ENCODE measurements at places on chromosomes 3 and 15.

DNA sequence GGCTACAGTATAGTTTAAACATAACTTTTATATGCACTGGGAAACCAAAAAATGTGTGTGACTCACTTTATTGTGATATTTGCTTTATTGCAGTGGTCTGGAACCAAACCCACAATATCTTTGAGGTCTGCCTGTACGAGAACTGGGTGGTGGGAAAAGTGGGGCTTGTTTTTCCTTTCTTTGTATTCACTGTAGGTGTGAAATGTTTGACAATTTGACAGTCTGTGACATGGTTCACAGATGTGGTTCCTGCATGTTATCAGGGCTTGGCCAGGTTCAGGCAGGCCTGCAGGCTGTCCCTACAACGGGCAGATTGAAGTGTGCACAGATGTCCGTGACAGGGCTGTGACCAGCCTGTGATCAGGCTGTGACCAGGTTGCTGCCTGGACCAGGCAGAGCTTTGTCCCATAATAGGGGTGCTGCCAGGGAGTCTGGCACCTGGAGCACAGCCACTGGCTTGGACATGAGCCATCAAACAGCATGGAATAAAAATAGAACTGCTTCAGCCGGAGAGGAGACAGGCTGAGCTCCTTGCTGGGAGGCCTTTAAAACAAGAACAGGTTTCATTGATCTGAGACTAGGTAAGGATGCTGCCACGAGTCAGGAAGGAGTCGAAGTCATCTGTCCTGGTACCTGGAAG, 61.0 kb downstream of the KLF13 start:
- H3K36me3 ChIP-seq = no peaks in the 10 kb centered on the region
- DNase-seq = peak; percentile 3
- H3K27ac ChIP-seq = peak overlapping the region; percentile 40
- H3K27me3 ChIP-seq = no peaks in the 10 kb centered on the region
- peaks cover 28% of the 10 kb centered on the region for H3K4me1 ChIP-seq

- no peaks in the 10 kb centered on the region for H3K27me3 ChIP-seq
- H3K36me3 ChIP-seq = no peaks in the 10 kb centered on the region
- no peak for DNase-seq
- H3K27ac ChIP-seq = no peak overlapping the region
- no peaks in the 10 kb centered on the region for H3K4me1 ChIP-seq
- no peak overlapping the region for H3K4me3 ChIP-seq
These were observed 33.9 kb downstream of the ILDR1 start for GRCh38 chr3:121988146-121988545.

DNA sequence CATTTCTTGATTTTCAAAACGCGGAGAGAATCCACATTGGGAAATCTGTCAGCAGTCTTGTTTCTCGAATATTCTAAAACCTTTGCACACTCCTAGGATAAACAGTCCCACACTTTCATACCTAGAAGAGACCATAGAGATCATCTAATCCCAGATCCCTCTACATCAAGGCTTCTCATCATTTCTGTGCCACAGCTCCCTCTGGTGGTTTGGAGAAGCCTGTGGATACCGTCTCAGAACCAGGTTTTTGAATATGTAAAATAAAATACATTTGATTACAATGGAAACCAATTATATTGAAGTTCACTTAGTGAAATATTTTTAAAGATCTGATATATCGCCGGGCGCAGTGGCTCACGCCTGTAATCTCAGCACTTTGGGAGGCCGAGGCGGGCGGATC, 211.9 kb upstream of the GOLGA6L4 start:
- no peaks in the 10 kb centered on the region for H3K27me3 ChIP-seq
- DNase-seq = no peak
- H3K4me1 ChIP-seq = no peaks in the 10 kb centered on the region
- H3K27ac ChIP-seq = no peak overlapping the region
- H3K36me3 ChIP-seq = no peaks in the 10 kb centered on the region
- H3K4me3 ChIP-seq = no peak overlapping the region

DNA sequence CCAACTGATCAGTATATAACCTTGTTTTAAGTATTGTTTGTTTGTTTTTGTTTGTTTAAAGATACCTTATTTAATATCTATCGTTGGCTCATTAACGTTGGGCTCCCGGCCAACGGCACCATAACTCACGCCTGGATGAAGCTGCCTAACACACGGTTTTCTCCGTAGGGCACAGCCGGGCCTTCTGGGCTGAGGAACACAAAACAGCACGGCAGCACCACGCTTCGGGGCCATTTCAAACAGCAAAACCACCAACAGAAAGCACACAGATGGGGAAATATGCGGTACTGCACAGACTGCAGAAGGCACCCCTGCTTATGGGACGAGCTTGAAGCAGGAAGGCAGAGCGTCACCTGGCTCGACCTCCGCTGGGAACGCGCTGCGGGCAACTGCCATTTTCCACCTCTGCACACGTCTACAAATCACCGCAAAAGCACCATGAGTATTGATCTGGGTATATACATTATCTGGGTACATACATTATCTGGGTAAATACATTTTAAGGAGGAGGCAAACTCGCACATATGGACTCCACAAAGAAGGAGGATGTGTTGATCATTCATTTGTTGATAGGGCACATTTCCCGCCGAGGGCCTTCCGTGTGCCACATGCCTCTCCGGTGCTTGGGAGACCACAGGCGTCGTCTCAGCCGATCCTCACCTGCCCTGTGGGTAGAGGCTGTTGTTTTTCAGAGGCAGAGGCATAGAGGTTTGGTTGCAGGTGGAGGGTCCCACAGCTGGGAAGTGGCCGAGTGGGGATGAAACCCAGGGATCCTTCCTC, 123.7 kb upstream of the ATP2B2 start:
- peaks cover 10% of the 10 kb centered on the region for H3K27me3 ChIP-seq
- H3K4me3 ChIP-seq = no peak overlapping the region
- DNase-seq = no peak
- no peaks in the 10 kb centered on the region for H3K4me1 ChIP-seq

DNA sequence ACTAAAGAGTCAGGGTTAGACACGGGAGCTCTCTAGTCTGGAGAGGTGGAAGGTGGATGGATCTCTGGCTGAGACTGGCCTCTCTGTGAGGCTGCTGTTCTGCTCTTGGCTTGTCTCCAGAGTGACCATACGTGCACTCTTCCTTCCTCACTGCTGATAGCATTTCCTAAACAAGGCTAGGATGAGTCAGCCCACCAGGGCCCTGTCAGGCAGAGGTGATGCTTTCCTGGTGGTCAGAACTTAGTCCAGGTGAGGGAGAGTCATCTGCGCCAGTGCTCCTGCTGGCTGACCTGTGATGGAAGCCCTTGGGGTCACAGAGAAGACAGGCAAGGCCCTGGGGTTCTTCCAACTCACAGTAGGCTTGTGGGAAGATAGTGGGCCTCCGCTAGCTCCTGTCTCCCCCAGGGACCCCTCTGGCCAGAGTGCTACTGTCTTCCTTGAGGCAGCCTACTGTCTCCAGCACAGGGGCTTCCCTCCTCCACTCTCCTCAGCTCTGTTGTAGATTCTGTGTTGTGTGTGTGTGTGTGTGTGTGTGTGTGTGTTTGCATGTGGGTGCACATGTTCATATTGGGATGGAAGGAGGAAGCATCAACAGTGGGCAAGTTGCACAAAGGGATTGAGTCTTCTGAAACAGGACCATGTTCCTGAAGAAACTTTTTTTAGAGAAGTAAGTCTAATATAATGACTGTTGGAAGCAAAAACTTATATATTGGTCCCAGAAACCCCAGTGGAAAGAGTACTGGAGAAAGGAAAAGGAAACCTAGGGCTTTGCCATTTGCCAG, 16.5 kb downstream of the ALPK3 start:
- no peak overlapping the region for H3K4me3 ChIP-seq
- DNase-seq = no peak
- no peak overlapping the region for H3K27ac ChIP-seq
- no peaks in the 10 kb centered on the region for H3K27me3 ChIP-seq

DNA sequence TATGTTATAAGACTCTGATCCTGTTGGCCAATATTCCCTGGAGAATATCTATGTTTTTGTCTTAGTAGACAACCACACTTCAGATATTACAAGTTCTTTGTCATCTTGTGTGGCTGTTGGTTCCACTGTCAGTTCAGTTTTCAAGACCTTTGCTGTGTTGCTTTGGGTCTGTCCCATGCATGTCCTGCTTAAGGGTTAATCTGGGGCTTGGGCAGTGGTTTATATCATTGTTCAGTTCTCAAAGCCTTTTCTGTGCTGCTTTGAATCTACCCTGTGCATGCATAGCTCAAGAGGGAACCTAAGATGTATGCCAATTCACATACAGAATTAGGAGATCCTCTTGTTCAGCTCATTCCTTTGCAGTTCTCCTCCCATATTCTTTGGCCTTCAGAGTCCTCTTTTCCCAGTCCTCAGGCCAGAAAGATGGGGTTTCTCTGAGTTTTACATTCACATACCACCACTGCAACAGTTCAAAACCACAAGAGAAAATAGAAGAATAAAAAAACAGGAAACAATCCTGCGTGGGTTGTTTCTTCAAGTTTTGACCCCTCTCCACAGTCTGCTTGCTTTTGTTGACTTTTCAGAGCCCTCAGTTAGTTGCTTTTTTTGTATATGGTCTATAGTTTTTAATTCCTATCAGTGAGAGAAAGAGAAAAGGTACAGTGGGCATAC, 21.6 kb downstream of the BUB1B start:
- no peak for DNase-seq
- no peaks in the 10 kb centered on the region for H3K36me3 ChIP-seq
- H3K27ac ChIP-seq = no peak overlapping the region
- H3K4me3 ChIP-seq = no peak overlapping the region
- no peaks in the 10 kb centered on the region for H3K4me1 ChIP-seq

GRCh38 chr15:43285609-43286037, 18.9 kb upstream of the TGM5 start:
- no peaks in the 10 kb centered on the region for H3K36me3 ChIP-seq
- peaks cover 4% of the 10 kb centered on the region for H3K4me1 ChIP-seq
- H3K4me3 ChIP-seq = no peak overlapping the region
- H3K27ac ChIP-seq = no peak overlapping the region
- DNase-seq = no peak
- no peaks in the 10 kb centered on the region for H3K27me3 ChIP-seq

GRCh38 chr3:27340534-27340933, 28.6 kb downstream of the NEK10 start:
- H3K36me3 ChIP-seq = no peaks in the 10 kb centered on the region
- DNase-seq = no peak
- H3K27me3 ChIP-seq = no peaks in the 10 kb centered on the region
- no peaks in the 10 kb centered on the region for H3K4me1 ChIP-seq
- H3K4me3 ChIP-seq = no peak overlapping the region

DNA sequence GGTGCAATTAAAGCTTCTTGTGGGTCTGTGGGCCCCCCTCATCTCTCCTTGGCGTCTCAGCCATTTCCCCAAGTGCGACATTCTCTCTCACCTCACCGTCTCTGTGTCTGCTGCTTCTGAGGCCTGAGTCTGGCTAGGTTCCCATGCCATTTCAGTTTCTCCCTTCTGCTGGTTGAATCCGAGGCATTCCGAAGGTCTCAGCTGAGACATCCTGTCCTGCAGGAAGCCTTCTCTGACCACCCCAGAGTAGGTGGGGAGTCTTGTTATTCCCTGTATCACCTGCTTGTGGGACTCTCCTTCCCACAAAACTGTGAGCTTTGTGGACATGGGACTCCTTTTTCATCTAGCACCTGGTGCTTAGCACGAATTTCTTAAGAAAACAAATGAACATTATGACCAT, 78.3 kb downstream of the ASB7 start:
- H3K4me1 ChIP-seq = no peaks in the 10 kb centered on the region
- DNase-seq = no peak
- no peak overlapping the region for H3K27ac ChIP-seq
- H3K36me3 ChIP-seq = no peaks in the 10 kb centered on the region
- no peaks in the 10 kb centered on the region for H3K27me3 ChIP-seq
- no peak overlapping the region for H3K4me3 ChIP-seq

DNA sequence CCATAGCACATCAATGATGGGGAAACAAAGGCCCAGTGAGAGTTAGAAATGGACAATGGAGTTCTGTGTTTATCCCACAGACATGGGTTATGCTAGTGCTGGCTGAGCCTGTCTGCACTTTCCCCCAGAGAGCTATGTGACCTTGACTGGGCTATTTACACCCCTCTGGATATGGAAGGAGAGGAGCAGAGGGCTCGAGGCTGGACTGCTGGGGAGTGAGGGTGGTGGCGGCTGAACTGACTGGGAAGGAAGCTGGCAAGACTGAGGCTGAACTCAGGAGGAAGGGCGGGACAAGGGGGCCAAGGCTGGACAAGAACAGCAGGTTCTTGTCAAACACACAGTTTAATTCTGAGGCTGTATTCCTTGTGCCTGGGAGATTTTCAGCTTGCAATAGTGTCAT, 10.8 kb upstream of the INSYN1 start:
- no peak for DNase-seq
- no peaks in the 10 kb centered on the region for H3K36me3 ChIP-seq
- H3K27ac ChIP-seq = no peak overlapping the region
- H3K27me3 ChIP-seq = peaks cover 19% of the 10 kb centered on the region

GRCh38 chr3:109336291-109336861, 970 bp downstream of the DPPA4 start:
- no peaks in the 10 kb centered on the region for H3K4me1 ChIP-seq
- no peak overlapping the region for H3K27ac ChIP-seq
- H3K36me3 ChIP-seq = no peaks in the 10 kb centered on the region
- H3K27me3 ChIP-seq = peaks cover 16% of the 10 kb centered on the region
- H3K4me3 ChIP-seq = peak overlapping the region; percentile 35

- no peaks in the 10 kb centered on the region for H3K36me3 ChIP-seq
- no peaks in the 10 kb centered on the region for H3K4me1 ChIP-seq
- no peaks in the 10 kb centered on the region for H3K27me3 ChIP-seq
- H3K27ac ChIP-seq = no peak overlapping the region
These were observed 12.1 kb downstream of the SGO1 start for GRCh38 chr3:20173844-20174410.

DNA sequence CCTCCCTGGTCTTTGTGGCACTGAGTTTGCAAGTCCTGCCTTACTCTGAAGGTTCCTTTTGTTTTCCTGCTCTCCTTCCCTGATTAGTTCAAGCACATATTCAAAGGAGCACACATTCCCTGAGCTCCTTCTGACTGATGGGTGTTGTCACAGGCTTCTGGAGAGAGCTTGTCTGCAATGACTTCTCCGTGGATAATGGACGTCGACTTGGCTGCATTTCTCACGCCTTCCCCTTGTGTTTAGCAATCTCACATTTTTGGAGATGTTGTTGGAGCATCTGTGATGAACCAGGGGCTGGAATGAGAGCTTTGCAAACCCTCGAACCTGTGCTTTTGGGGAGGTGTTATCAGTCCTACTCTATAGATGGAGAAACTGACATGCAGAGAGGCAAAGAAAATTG, 375.4 kb upstream of the PROK2 start:
- DNase-seq = no peak
- H3K4me1 ChIP-seq = peaks cover 7% of the 10 kb centered on the region
- H3K27ac ChIP-seq = no peak overlapping the region
- H3K27me3 ChIP-seq = no peaks in the 10 kb centered on the region
- H3K4me3 ChIP-seq = no peak overlapping the region

DNA sequence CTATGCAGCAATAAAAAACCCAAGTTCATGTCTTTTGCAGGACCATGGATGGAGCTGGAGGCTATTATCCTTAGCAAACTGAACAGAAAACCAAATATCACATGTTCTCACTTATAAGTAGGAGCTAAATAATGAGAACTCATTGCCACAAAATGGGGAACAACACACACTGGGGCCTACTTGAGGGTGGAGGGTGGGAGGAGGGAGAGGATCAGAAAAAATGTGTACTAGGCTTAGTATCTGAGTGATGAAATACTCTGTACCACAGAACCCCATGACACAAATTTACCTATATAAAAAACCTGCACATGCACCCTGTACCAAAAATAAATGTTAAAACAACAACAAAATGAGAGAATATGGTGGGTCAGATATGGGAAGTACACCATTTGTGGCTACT, 49.6 kb upstream of the AADACL2 start:
- H3K4me1 ChIP-seq = no peaks in the 10 kb centered on the region
- no peaks in the 10 kb centered on the region for H3K27me3 ChIP-seq
- H3K27ac ChIP-seq = no peak overlapping the region
- DNase-seq = no peak
